ENCODE measurements at places on chromosomes 2 and 18. TPM values are rescaled to one million over a fixed set of nuclear protein-coding genes. Genes with fewer than 3 reads are reported as not detected.

DNA sequence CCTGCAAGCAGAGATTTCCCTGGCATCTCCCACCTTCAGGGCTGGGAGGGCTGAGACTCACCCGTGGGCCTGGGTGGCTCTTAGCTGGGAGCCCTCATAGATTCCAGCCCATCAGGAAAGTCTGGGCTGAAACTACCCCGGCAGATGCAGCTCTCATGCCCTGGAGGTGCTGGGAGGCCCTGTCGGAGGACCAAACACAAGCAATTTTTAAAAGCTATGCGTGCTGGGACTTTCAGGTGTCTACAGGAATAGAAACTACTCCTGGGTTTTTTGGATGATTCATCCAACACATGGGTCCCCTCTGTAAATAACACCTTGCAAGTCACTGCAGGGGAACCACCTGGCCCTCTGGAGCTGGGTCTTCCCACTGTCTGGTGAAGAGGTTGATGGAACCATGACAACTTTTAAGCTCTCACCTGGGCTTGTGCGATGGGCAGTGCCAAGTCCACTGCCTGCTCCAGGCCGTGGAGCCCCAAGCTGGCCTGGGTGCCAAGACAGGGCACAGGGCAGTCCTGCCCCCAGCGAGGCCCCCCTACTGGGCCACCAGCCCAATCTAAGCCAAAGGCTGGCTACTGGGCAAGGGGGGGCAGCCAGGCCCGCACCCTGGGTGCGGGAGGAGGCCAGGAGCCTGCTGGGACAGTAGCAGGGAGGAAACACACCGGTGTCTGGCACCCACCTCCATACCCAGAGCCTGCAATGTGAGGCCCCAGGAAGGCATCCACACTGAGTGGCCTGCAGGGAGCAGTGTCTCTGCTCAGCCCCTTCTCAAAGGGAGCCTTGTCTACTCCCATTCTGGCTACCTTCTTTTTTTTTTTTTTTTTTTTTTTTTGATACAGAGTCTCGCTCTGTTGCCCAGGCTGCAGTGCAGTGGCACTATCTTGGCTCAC, 1.1 kb upstream of the GPR55 start:
- no peak overlapping the region for H3K4me3 ChIP-seq
- no peaks in the 10 kb centered on the region for H3K36me3 ChIP-seq
- no peak overlapping the region for H3K27ac ChIP-seq
- no peak for DNase-seq
- no peaks in the 10 kb centered on the region for H3K27me3 ChIP-seq

DNA sequence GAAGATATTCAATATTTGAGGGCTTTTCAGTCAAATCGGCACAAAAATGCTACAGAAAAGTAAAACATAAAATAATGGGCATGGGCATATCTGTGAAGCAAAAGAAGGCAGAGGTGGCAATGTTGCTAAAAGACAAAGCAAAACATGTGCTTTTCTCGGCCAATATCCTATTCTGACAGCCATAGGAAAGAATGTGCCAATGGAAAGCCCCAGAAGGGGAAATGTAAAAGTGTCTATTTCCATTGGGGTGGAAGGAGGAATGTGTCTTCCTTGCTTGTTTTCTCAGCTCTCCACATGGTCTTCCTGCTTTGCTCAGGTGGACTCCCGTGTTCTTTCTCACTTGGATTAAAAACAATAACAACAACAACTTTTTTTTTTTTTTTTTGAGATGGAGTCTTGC, 13.7 kb upstream of the PER2 start:
- DNase-seq: no peak
- no peaks in the 10 kb centered on the region for H3K36me3 ChIP-seq
- H3K27me3 ChIP-seq: no peaks in the 10 kb centered on the region
- no peak overlapping the region for H3K4me3 ChIP-seq
- H3K4me1 ChIP-seq: no peaks in the 10 kb centered on the region
- no peak overlapping the region for H3K27ac ChIP-seq

DNA sequence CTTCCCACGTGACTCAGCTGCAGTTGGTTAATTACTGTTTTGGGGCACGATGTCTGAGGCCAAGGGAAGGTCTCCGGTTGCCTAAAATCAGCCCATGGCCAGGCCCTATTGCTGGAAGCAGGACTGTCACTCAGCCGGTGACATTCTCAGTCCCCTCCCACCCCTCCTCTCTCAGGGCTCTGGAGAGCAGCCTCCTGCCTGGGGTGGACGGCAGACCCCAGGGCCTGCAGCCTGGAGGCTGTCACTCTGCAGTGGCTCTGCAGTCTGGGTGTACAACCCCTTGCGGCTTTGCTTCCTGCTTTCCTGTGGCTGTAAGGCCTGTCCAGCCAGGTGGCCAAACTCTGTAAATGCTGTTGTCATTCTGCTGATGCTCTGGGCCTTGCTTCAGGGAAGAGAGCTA, 32.8 kb downstream of the ZBTB7C start:
- H3K4me1 ChIP-seq: no peaks in the 10 kb centered on the region
- H3K4me3 ChIP-seq: no peak overlapping the region
- H3K27me3 ChIP-seq: no peaks in the 10 kb centered on the region
- no peaks in the 10 kb centered on the region for H3K36me3 ChIP-seq

DNA sequence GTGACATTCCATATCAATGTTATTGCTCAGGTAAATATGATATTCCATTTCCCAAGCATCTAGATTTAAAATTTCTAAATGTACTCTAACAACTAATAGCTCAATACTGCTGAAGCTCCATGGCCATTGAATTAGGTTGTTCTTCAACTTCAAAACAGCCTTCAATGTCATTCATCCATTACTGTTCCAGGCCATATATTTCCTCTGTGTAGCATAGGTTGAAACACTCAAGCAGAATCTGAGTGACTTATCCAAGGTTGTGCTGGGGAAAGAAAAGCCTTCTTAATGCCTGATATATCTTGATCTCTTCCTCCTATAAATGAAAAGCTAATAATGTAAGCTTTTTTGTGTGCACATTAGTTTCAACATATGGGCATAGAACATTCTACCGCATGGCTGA, 142.1 kb upstream of the ARL4C start:
- no peak for DNase-seq
- no peaks in the 10 kb centered on the region for H3K27me3 ChIP-seq
- no peak overlapping the region for H3K27ac ChIP-seq
- H3K4me1 ChIP-seq: no peaks in the 10 kb centered on the region
- no peak overlapping the region for H3K4me3 ChIP-seq
- no peaks in the 10 kb centered on the region for H3K36me3 ChIP-seq

DNA sequence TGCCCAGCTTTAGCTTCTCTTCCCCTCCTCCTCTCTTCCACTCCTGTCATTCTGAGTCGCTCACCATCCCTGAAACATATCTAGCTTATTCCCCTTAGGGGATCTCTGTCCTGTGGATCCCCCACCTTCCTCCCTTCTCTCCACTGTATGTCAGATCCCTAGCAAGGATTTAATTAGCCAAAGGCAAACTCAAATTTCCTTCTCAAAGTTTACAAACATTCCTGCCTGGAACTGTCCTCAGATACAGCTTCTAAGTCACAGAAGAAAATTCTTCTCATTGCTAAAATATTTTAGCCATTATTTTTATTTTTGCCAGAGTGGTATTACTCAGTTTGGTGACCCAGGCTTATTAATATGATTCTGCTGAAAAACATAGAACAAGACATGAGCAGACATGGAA, 315.3 kb downstream of the CYP26B1 start:
- no peaks in the 10 kb centered on the region for H3K4me1 ChIP-seq
- no peak overlapping the region for H3K4me3 ChIP-seq
- no peak overlapping the region for H3K27ac ChIP-seq
- H3K36me3 ChIP-seq: no peaks in the 10 kb centered on the region
- H3K27me3 ChIP-seq: no peaks in the 10 kb centered on the region

GRCh38 chr2:215022418-215022817, 116.0 kb downstream of the ABCA12 start:
- H3K4me3 ChIP-seq: no peak overlapping the region
- H3K4me1 ChIP-seq: no peaks in the 10 kb centered on the region
- H3K27ac ChIP-seq: no peak overlapping the region
- H3K27me3 ChIP-seq: no peaks in the 10 kb centered on the region
- no peaks in the 10 kb centered on the region for H3K36me3 ChIP-seq

GRCh38 chr2:241686324-241686649, 328 bp downstream of the DTYMK start:
- peak overlapping the region; percentile 91 for H3K27ac ChIP-seq
- H3K27me3 ChIP-seq: no peaks in the 10 kb centered on the region
- no peak for DNase-seq
- no peaks in the 10 kb centered on the region for H3K36me3 ChIP-seq

DNA sequence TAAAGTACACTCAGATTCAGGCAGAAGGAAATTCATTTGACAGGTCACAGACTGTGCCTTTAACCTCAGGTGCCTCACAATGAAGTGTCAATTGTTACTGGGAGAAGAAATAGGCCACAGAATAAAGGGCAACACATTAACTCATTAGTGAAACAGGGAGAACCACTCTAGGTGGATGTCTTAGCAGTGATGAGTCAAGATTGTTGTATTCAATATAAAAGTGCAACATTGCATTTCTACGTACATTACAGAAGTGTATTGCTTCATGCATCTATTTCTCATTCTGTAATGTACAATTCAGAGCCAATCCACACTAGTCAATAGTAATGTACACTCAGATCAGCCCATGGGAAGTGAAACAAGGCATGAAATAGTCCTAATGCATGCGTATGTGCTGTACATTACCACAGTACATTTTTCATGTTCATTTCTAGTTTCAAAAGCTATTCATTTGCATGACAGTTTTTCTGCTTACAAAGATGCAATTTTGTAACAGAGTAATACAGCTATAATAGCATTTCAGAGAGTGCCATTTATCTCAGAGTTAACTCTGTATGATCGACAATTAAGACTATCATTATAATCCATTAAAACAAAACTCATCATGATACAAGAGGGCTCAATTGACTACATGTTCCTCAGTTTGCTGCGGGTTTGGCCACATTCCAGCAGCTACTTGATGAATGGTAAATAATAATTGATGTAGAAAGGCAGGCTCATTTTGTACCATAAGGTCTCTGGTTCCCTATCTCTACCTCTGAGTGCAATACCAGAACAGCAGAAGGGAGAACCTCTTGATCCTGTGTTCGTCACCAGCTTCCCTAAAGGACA, 12.2 kb upstream of the ARL5A start:
- no peak overlapping the region for H3K27ac ChIP-seq
- H3K4me3 ChIP-seq: no peak overlapping the region
- no peaks in the 10 kb centered on the region for H3K27me3 ChIP-seq
- no peak for DNase-seq
- no peaks in the 10 kb centered on the region for H3K4me1 ChIP-seq
- no peaks in the 10 kb centered on the region for H3K36me3 ChIP-seq

DNA sequence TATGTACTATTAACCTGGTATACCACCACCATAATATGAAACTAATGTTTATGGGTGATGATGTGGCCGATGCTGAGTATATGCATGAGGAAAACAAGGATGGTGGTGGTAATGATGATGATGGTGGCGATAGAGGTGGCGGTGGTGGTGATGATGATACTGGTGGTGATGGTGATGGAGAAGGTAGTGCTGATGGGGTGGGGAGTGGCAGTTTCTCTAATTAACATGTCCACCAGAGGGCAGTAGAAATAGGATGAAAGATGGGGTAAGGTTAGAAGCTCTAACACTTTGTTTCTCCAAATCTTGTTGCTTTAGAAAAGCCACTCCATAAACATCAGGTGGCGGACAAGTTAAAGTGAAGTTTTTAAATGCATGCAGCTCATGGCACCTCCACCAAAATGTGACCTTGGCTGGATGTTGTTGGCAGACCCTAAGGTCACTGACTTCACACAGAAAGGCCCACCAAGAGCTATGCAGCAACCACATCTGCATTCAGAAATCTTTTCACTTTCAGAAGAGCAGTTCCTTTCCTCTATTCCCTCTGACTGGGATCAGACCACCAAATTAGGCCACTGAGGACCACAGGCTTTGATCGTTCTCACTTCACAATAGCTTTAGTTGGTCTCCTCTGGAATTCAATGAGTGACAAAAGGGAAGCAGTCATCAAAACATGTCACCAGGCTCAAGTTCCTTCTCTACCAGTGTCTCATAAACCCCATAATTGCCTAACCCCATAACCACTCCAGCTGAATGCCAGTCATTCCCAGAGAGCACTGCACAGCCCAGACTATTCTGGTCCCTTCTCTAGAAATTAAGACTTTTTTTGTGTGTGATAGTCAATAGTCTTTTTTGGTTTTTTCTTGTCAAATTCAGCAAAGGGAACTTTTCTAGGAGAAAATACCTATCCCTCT, 7.5 kb upstream of the BCL11A start:
- no peak for DNase-seq
- no peaks in the 10 kb centered on the region for H3K27me3 ChIP-seq
- H3K4me1 ChIP-seq: peaks cover 15% of the 10 kb centered on the region
- H3K36me3 ChIP-seq: no peaks in the 10 kb centered on the region
- H3K27ac ChIP-seq: no peak overlapping the region

DNA sequence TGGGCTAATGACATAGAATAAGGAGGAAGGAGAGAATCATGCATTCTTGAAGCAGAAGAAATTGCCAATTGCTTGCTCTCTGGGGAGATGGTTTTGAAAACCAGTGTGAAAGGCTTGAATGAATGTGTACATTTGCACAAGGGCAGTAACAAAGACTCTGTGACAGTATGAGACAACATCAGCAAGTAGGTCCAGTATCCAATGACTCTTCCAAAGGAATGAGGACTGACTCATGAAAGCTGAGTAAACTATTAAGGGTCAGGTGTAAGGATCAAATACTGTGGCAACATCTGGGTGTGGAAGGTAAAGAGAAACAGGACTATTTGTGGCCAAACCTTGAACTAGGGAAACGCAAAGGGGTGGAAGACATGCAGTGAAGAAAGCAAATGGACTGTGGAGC, 886.0 kb upstream of the CHAC2 start:
- no peaks in the 10 kb centered on the region for H3K27me3 ChIP-seq
- no peak overlapping the region for H3K27ac ChIP-seq
- H3K4me3 ChIP-seq: no peak overlapping the region
- H3K4me1 ChIP-seq: no peaks in the 10 kb centered on the region

DNA sequence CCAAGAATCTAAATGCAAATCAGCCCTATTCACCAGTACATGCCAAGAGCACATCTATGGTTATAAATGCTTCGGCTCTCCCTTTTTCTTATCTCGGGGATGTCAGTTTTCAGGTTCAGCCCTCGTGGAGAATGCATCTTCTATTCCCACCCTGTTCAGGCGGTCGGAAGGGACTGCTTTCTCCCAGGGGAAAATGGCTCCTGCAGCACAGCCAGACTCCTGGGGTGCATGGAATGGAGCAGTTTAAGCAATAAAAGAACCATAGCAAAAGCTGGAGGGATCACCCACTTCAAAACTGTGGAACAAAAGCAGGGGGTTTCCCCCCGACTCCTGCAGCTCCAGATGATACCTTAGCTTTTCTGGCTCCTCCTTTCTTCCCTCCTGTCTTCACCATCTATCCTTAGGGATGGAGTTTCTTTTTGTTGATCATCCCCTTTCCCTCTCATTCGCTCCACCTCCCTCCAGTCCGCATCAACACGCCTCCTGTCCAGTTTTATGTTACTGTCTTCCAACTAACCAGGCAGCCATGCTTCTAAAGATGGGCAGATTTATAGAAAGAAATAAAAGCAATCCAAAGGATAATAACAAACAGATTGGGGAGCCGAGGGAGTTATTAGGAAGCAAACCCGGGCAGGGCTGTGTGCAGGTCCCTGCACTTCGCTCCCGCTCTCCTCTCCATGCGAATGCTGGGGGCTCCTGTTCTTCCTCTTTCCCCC, 356.2 kb upstream of the SMIM21 start:
- no peaks in the 10 kb centered on the region for H3K4me1 ChIP-seq
- H3K4me3 ChIP-seq: no peak overlapping the region
- H3K27ac ChIP-seq: no peak overlapping the region
- no peaks in the 10 kb centered on the region for H3K36me3 ChIP-seq

Gene LCT
- 73.5 TPM for total RNA-seq

Gene CDK15
- 9.9 TPM for total RNA-seq

Gene UGT1A5
- 15.0 TPM for total RNA-seq

Gene SLC8A1
- 19.6 TPM for total RNA-seq

Gene KCNS3
- total RNA-seq: 11.4 TPM

Gene NFE2L2
- 121 TPM for total RNA-seq

Gene GAL3ST2
- 0.80 TPM for total RNA-seq

Gene TEX51
- total RNA-seq: not detected

Gene LDLRAD4
- 48.4 TPM for total RNA-seq

Gene HIBCH
- 21.0 TPM for total RNA-seq

All from Peyer's patch (tissue), 4 donors.